ENCODE measurements at places on chromosomes 11 and 22.

GRCh38 chr11:88807349-88807748 is 258.4 kb downstream of the GRM5 start:
- no peak for DNase-seq

- DNase-seq, result no peak
These were observed 247.8 kb upstream of the ZC3H12C start for GRCh38 chr11:109845437-109845836.

- no peak for DNase-seq
These were observed 42.7 kb downstream of the WEE1 start for GRCh38 chr11:9616042-9616675.

- DNase-seq, result no peak
These were observed 3.5 kb downstream of the LRRC56 start for GRCh38 chr11:540583-541432.

DNA sequence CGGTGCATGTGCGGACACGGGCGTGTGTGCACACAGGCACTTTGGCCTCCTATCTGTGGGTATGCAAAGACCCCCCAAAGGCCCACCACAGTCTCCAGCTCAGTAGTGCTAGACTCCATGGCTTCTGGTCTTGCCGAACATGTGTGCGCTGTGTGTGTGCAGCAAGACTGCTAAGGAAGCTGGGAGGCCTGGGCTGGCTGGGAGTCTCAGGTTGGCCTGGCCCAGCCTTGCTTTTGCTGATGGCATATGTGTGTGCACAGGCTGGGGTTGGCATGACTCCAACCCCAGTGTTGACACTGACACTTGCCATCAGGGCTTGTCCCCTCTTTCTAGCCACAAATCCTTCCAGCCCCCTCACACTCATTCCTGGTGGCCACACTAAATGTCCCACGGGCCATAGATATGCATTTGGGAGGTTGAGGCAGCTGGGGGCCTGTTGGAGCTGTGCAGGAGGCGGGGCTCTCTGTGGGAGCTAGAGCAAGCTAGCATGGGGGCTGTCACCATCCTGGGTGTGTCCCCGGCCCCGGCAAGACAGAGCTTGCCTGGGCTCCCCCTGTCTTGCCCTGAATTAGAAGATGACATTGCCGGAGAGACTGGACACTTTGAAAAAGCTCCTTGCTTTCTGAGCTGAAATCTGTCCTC is 60.9 kb upstream of the NECTIN1 start:
- no peak for DNase-seq

GRCh38 chr11:108616549-108616948 is 23.0 kb upstream of the EXPH5 start:
- DNase-seq, result no peak

DNA sequence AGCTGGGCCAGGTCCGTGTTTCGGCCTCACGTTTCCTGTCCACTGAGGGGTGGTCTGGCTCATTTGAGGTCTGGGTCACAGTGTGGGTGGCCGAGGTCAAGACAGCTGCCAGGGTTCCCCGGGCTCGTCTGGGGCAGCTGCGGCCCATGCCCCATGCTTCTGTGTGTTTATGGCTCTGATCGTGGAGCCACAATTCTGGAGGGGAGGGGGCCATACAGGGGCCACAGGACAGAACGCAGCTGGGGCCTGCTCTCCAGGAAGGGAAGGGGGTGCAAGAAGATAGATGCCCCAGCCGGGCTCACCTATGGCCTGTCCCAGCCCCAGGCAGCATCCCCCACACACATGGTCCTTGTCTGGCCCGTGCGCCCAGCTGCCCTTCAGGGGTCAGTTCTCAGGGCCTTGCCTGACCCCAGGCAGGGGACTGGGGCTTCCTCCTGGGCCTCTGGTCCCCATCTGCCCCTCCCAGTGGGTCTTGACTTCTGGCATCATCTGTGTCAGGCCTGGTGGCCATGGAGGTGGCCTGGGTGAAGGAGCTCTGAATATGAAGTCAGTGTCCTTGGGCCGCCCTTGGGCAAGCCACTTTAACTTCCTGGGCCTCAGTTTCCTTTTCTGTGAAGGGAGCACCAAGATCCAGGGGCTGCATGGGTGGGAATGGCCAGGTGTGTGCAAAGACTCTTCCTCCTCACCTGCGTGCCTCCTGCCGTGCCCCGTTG is 8.4 kb downstream of the TSPAN32 start:
- no peak for DNase-seq

GRCh38 chr11:7512525-7513233 is 1.1 kb upstream of the PPFIBP2 start:
- DNase-seq, result no peak

DNA sequence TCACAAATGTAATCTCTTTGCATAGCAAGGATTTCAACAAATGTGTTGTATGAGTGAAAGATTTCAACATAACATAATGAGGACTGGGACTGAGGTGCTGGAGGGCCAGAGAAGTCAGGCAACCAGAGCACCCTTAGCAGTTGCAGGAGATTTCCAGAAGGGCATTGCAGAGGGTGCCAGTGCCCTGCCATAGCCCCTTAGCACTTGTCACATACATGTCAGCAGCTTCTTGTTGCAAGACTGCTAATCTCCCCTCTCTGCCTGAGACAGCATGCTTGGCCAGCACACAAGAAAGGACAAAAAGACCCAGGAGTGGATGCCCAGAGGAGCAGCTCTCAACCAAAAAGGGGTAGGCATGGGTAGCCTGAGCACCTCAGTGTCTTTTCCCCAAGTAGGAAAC is 43.2 kb downstream of the BBOX1 start:
- DNase-seq, result no peak

- no peak for DNase-seq
These were observed 25.9 kb upstream of the HTATIP2 start for GRCh38 chr11:20337526-20338154.

DNA sequence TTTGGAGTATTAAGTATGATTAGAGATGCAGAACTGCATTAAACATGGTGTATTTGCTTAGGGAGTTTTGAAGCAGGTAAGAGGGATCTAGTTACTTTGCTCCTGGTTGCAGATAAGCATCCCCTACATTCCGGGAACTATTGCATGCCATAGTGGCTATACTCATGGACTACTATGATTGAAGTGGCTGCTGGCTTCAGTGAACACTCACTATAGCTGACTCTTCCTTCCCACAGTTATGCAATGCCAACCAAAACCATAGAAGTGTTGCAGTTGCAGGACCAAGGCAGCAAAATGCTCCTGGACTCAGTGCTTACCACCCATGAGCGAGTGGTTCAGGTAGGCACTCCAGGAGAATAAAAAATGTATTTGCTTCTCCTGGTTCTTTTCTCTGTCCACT is 17.0 kb downstream of the COA4 start:
- DNase-seq, result no peak

DNA sequence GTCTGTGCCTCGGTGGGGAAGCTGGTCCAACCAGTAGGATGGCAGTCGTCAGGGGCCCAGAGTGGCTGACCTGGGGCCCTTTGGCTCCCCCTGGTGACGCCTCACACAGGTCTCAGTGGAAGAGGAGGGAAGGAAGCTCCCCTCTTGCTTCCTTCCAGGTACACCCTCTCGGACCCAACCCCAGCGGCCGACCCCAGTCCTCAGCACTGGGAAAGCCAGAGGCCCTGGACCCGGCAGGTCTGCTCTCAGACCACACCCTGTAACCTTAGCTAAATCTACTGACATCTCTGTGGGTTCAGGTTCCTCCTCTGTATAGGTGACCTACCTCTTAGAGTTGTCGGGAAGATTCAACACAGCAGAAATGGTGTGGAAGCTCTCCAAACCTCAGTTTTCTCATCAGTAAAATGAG is 3.4 kb upstream of the SCUBE1 start:
- DNase-seq, result no peak

DNA sequence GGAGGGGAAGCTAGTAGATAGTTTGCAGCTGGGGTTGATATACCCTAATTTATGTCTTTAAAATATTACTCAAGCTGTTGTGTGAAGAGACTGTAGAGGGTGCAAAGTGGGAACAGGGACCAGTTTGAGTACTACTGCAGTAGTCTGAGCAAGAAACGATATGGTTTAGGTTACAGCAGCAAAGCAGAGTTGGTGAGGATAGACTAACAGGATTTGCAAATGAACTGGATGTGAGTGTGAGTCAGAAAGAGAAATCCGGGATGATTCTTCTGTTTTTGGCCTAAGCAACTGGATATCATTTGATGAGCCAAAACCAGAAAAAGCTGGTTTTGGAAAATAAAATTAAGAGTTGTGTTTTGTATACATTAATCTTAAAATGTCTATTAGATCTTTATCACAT is 749.5 kb upstream of the CCDC90B start:
- no peak for DNase-seq

DNA sequence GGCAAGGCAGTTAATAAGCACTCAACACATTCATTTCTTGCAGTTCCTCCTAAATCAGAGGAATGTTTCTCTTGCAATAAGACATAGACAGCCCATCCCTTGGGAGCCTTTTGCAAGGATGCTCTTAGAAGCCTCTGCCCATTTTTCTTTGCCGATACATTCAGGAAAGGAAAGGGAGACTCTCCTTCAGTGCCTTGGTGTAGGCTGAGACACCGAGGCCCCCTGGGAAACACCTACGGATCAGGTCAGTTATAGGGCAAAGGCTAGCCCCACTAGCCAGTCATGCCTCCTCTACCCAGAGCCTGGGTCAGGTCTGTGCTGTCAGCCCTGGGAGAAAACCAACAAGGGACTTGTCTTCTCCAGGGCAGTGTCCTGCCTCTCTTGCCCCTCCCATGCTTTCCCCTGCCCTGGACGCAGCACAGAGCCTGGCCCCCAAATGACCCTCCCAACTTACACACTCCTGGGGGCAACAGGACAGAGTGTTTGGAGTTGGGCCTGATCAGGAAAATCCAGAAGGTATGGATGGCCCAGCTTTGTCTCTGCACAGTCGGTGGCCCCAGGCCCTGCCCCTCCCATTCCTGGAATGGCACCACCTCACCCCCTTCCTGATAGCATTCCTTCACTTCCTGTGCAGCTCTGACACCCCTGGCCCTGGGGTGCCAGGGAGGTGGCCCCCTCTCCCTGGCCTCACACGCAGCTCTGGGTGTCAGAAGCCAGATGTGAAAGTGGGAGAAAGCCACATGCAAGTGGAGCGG is 18.3 kb downstream of the ANKK1 start:
- DNase-seq, result no peak

GRCh38 chr11:132114185-132114584 is 743.8 kb downstream of the NTM start:
- no peak for DNase-seq

DNA sequence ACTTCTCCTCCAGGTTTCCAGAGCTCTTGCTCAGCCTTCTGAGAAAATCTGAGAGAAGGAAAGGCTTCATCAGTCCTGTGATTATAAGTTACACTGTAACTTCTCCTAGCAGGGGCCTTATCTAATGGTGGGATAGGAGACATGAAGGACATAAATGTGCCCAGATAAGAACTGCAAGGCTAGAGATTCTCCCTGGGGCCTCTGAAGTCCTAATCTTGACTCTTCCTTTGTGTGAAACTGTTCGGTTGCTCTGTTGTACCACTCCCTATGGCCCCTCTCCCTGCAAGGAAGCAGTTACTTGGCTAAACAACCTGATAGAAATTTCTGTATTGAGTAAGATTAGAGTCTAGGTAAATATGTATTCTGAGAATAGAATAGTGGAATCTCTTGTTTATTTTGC is 780.9 kb downstream of the ETS1 start:
- DNase-seq, result no peak

- no peak for DNase-seq
These were observed 212.0 kb upstream of the CHORDC1 start for GRCh38 chr11:90434858-90435257.

Measured in vagina (tissue), 2 donors.